Glutamatergic neuron (in vitro differentiated cells): ENCODE measurements at places on chromosomes 2 and 18. TPM values are rescaled to one million over a fixed set of nuclear protein-coding genes. Genes with fewer than 3 reads are reported as not detected.

DNA sequence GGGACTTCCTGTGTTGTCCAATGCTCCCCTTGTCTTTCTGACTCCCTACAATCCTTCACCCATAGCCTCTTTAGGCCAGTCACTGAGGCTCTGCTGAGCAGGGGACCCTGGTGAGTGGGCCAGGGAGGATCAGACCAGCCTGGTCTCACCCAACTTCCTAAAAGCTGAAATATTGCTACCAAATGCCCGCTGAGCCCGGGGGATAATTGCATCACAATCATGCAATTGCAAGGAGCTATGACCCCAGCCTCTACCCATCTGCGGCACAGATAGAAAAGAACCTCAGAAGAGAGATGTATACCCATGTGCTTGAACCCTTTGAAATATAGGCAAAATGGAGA lies 3.7 kb upstream of the SP100 start:
- H3K4me1 ChIP-seq, result no peaks in the 10 kb centered on the region
- no peaks in the 10 kb centered on the region for H3K36me3 ChIP-seq
- peaks cover 9% of the 10 kb centered on the region for H3K27me3 ChIP-seq
- no peak for DNase-seq
- H3K27ac ChIP-seq, result no peak overlapping the region
- peak overlapping the region; percentile 79 for H3K4me3 ChIP-seq

The GCG gene
- not detected for total RNA-seq

The PPP1CB gene
- 144 TPM for total RNA-seq

DNA sequence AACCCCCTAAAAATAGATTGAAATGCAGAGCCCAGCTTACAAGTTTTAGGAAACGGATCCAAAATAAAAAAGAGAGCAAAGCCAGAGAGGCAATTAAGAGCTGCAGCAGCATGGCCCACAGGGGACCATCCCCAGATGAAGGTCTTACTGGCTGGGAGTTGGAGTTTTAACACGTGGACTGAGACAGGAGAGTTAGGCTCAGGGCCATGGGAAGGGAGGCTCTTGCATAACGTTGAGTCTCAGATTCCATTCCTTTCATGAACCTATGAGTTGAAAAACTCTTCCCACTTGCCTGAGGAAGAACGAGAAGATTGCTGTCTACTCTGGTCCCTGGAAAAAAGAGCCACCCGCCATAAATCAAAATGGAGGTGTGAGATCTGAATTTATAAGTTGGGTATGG lies 101.8 kb upstream of the NDUFV2 start:
- no peak for DNase-seq
- H3K4me1 ChIP-seq, result peaks cover 28% of the 10 kb centered on the region
- H3K36me3 ChIP-seq, result peaks cover 8% of the 10 kb centered on the region
- peak overlapping the region; percentile 6 for H3K4me3 ChIP-seq
- H3K27me3 ChIP-seq, result no peaks in the 10 kb centered on the region

DNA sequence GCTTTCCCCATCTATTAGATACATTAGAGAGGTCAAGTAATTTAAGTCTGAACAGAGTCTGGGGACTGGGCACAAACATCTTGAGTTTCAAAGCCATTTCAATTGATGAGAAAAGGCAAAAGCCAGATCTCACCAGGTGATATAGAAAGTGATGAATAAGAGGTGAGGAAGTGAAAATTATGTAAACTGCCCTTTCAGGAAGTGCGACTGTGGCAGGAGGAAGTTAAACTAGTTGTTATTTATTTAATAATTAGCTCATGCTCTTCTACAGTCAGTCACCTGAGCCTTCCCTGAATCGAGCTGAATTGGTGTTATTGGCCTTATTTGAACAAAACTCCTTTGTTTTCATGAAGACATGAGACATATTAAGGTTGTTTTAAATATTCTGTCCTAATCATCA lies 115.1 kb downstream of the CDH20 start:
- H3K27me3 ChIP-seq, result peaks cover 3% of the 10 kb centered on the region
- no peaks in the 10 kb centered on the region for H3K36me3 ChIP-seq
- H3K4me1 ChIP-seq, result no peaks in the 10 kb centered on the region
- H3K27ac ChIP-seq, result no peak overlapping the region
- H3K4me3 ChIP-seq, result no peak overlapping the region

DNA sequence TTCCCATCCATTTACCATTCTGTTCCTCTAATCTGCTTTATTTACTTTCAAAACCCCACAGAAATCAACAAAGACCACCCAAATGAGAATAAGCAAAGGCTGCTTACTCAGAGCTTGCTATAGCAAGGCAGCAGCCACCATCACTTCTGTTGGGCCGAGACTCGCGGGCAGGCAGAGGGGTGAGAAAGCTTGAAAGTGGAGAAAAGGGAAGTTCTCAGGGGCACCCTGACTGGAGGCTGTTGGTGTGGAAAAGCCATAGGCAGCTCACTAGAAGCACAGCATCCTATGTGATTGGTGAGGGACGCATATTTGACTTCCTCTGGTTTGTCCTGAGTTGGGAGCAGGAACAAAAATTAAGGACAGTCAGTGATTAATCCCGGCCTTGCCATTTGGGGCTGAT lies 269.7 kb upstream of the THSD7B start:
- H3K27me3 ChIP-seq, result no peaks in the 10 kb centered on the region
- DNase-seq, result no peak
- H3K4me1 ChIP-seq, result peaks cover 15% of the 10 kb centered on the region
- H3K27ac ChIP-seq, result no peak overlapping the region

- no peak overlapping the region for H3K4me3 ChIP-seq
- no peaks in the 10 kb centered on the region for H3K4me1 ChIP-seq
- no peaks in the 10 kb centered on the region for H3K36me3 ChIP-seq
- DNase-seq, result no peak
Measured at GRCh38 chr2:191650896-191651773, 26.8 kb upstream of the NABP1 start.

The CCDC74B gene
- total RNA-seq, result 0.29 TPM

DNA sequence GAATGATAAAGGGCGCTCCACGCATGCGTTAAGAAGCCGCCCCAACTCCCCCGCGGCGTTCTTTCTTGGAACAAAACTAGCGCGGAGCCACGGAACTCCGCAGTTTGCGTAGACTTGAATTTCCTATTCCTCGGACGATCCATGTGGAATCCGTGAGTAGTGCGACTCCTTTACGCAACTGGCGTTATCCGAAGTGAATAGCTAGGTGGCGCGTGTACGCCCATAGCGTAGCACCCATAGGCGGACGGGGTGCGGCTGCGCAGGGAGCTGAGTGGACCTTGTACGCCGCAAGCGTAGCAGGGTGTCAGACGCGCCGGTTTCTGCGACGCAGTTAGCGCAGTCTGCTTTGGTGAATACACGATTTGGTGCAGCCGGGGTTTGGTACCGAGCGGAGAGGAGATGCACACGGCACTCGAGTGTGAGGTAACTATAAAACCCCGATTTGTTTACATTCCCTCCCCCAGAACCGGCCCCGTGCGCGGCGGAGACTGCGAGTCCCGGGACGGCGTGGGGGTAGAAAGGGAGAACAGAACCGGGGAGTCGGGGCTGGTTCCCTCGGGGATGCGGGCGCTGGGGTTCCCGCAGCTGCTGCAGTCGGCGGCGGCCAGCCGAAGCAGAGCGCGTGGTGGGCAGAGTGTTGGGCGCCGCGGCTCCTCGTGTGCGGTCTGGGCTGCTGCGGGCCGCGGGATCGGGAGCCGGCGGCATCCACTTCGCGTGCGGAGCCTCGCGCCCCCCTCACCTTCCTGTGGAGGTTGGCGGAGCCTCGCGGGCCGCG lies at the start of gene SLC39A10:
Gene SLC39A10, plus strand, starts transcription at position 368 of the 775 bp plus-strand sequence. CDS start 22,817 bp downstream, outside the sequence.
- H3K27ac ChIP-seq, result peak within 1 kb of the TSS; percentile 98
- H3K4me3 ChIP-seq, result peak within 1 kb of the TSS; percentile 98
- DNase-seq, result peak; percentile 96
- H3K4me1 ChIP-seq, result peaks cover 15% of the 10 kb centered on the region
